Daoy (cell line): ENCODE measurements at places on chromosomes 2 and 18. TPM values are rescaled to one million over a fixed set of nuclear protein-coding genes. Genes with fewer than 3 reads are reported as not detected.

ZNF804A gene
- 0.27 and 1.5 TPM in 2 replicates for total RNA-seq

TMEM247 gene
- not detected in 2 replicates for total RNA-seq

NIF3L1 gene
- 51.1 and 53.8 TPM in 2 replicates for total RNA-seq

C2orf92 gene
- 0.24 and 4.9 TPM in 2 replicates for total RNA-seq

GRCh38 chr2:106195981-106196380 is 1.9 kb upstream of the UXS1 start:
- no peak for DNase-seq

DNA sequence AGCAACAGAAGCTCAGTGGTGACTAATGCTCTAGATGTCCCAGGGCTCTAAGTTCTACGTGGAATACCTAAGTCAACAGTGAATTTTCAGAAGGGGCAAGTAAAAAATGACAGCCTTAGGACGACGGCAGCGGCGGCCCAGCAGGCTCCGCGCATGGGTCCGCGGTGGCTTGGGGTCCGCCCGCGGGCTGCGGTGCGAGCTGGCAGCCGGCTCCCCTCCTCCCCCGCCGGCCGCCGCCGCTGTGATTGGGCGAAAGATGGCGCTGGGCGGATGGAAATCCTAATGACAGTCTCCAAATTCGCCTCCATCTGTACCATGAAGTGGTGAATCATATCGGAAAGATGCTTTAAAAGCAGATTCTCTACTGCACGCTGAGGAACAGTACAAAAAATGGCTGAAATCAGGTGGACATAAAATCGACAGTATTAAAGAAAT is 74.7 kb downstream of the HNRNPLL start:
- peak; percentile 87 for DNase-seq

- no peak for DNase-seq
Observed at GRCh38 chr18:52344881-52345280, 4.9 kb downstream of the DCC start.

GRCh38 chr2:133517876-133518275 is 50.4 kb downstream of the NCKAP5 start:
- no peak for DNase-seq

DNA sequence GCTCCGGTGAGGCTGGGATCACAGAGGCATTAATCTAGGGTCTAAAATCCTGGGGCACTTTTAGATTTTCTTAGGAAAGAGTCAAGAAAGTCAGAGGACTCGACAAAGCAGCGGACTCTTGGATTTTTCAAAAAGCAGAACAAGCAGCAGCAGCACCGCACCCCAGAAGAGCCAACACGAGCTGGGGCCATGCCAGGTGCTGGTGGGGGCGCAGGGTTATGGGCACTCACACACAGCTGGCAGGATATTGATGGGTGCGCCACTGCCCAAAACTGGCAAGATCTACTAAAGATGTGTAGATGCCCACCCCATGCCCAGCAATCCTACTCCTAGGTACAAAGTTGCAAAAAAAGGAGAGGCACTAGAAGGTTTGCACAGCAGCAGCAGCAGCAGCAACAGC is 33.9 kb upstream of the SEMA4C start:
- DNase-seq: no peak

DNA sequence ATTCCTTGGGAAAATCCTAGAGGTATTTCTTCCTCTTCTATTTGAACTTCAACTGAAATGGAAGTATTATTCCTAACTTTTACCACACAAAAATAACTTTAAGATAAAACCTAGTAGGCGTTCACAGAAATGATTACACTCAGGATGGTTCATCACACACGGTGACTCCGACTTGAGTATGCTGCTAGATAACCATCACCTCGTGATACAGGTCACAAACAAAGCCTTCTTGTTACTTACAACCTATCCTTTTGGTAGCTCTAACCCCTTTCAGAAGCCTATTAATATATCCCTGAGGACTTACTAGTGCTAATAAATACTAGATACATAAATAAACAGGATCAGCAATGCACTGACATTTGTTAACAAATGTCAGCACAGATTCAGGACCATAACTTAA is 101.0 kb upstream of the DNER start:
- DNase-seq: no peak

DNA sequence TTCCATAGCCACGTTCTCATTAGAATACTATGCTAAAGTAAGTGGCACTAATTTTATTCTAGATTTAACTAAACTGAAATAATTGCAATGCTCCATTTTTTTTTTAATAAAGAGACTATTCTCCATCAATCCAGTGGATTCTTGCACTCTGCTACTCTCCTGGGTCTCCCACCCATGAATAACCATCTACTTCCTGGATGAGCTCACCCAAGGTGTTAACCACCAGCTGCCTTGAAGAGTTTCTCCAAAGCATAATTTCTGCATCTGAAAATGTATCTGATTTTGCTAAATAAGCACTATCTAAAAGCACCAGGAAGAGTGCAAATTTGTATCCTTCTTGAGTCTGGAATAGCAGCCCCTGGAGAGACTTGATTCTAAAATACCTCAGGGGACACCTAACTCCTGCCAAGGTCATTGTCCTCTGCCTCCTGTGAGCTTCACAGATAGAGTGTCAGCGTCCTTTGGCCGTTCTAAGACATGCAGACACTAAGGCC is 41.6 kb upstream of the SH3BP4 start:
- DNase-seq: peak; percentile 15

- peak; percentile 9 for DNase-seq
Observed at GRCh38 chr2:133130548-133131246, 437.6 kb downstream of the NCKAP5 start.
